ENCODE measurements at places on chromosomes 5 and 9.

GRCh38 chr5:871596-872298, 20.9 kb downstream of the BRD9 start:
- no peak for DNase-seq

DNA sequence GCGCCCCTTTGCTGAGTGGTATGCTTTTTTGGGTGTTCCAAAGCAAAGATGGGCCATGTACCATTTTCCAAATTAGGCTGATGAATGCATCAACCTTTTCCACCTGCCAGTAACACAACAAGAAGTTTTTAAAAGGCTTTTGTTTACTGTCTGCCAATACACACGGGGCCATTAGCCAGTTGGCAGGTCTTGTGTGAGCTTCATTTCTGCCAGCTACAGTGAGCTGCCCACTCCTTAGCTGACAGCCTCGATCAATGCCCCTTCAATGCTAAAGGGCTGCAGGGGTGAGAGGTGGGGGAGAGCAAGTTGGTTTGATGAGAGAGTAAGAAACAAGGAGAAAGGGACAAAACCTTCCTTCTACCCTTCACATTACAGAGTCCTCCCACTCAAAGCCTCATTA, 128.7 kb downstream of the C5orf15 start:
- peak; percentile 24 for DNase-seq

GRCh38 chr9:27276193-27277030, 20.5 kb downstream of the EQTN start:
- DNase-seq: no peak

GRCh38 chr9:132702254-132702653, 32.0 kb downstream of the GTF3C4 start:
- no peak for DNase-seq

GRCh38 chr5:55823151-55823796, 27.9 kb upstream of the IL31RA start:
- DNase-seq: no peak

- no peak for DNase-seq
Observed at GRCh38 chr5:103523319-103523718, 39.3 kb downstream of the NUDT12 start.

- DNase-seq: no peak
Observed at GRCh38 chr5:62649476-62650113, 71.0 kb downstream of the LRRC70 start.

GRCh38 chr5:172616730-172617129, 24.3 kb upstream of the NEURL1B start:
- DNase-seq: no peak

GRCh38 chr5:32147236-32147635, 26.9 kb downstream of the GOLPH3 start:
- DNase-seq: no peak

DNA sequence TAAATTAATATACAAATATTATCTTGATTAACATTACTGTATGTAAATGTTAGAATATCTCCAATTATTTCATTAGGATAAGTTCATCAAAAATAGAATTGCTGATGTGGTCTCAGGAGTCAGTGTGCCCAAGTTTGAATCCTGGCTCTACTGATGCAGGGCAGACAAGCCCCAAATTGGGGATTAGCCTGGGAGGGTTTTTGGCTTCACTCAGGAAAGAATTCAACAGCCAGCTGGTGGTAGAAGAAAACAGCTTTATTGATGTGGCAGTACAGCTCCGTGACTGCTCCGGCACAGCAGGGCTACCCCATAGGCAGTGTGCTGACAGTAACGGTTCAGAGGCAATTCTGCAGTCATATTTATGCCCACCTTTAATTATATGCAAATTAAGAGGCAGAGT, 32.5 kb downstream of the COL27A1 start:
- DNase-seq: no peak

GRCh38 chr5:98200726-98201541, 572.5 kb upstream of the RGMB start:
- DNase-seq: no peak

DNA sequence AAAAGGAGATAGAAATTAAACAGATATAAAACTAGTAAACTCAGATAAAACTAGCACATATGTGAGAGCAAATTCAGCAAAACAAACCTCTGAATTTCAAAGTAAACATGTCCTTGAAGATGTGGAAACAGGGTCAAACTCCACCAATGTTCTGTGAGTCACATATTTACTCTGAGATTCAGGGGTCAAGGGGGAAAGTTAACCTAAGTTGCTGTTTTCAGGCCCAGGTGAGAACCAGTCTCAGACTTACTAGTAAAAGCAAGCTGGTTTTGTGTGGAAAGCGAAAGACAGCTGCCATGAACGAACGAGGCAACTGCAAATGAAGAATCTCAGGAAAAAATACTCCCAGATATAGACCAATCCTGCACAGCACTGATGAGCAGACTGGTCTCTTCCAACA, 29.0 kb downstream of the PSMB7 start:
- DNase-seq: no peak

GRCh38 chr9:133837627-133838597, 99.8 kb upstream of the SARDH start:
- no peak for DNase-seq

GRCh38 chr5:153168241-153168640, 322.2 kb upstream of the GRIA1 start:
- DNase-seq: no peak

DNA sequence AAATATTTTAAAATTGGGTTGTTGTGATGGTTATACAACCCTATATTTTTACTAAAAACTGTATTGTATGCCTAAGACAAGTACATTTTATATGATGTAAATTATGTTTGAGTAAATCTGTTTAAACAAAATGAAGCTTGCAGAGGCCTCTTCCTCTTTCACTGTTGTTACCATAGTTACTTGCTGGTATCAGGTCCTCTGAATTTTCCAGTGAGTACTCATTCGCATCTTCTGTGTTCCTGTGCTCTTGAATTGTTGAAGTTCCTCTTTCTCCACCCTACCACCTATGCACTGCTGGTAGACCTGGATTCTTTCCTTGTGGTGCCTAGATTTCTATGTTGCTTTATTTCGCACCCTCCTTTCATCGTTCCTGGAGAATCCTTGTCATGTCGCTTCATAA, 938.5 kb upstream of the ACO1 start:
- DNase-seq: no peak

DNA sequence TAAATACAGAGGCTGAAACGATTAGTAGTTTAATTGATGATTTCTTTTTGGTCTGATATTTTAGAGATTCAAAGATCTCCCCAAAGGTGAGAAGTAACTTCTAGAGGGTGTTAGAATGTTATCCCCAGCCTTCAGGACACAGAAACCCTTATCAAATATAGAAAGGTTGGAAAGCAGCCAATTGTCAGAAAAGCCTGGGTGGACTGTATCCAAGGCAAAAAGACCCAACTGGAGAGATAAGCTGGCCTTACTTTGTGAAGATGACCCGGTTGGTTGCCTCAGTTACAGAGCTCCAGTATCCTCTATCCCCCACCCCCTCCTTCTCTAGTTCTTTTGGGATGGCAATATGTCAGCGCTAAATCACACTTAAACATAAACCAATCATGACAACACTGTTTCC, 75.7 kb downstream of the GCNT4 start:
- DNase-seq: no peak

- no peak for DNase-seq
Observed at GRCh38 chr5:76331126-76331525, 72.0 kb upstream of the IQGAP2 start.

- no peak for DNase-seq
Observed at GRCh38 chr5:114362197-114362976, 517 bp downstream of the KCNN2 start.

GRCh38 chr9:117017414-117017985, 330.4 kb downstream of the TRIM32 start:
- no peak for DNase-seq

DNA sequence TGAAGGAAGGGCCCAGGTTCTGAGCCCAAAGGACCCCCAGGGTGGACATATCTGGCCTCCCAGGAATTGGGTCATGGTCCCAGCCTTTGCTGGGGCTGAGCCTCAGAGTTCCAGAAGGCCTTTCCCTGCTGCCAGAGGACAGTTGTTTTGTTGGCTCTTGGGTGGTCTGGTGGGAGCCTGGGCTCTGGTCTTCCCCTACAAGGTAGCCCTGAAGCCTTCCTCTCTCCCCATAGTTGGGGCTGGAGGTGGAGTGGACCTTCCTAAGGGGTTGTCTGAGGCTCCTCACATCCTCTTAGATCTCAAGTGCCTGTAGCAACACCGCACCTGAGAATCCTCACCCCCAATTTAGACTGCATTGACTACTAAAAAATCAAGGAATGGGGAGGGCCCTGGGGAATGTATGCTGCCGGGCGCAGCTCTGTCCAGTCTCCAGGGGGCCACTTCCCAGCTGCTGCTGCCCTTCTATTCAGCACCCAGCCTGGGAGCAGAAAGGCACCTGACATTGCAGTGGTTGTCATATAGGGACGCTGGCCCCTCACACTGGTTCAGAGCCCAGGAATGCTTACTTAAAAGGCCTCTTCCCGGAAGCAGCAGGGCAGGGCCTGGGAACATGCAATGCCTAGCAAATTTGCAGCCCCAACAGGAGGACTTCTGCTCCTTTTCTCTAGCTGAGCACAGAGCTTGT, 66.4 kb downstream of the IL31RA start:
- peak; percentile 56 for DNase-seq

GRCh38 chr5:317086-317811, 4.3 kb upstream of the AHRR start:
- no peak for DNase-seq

DNA sequence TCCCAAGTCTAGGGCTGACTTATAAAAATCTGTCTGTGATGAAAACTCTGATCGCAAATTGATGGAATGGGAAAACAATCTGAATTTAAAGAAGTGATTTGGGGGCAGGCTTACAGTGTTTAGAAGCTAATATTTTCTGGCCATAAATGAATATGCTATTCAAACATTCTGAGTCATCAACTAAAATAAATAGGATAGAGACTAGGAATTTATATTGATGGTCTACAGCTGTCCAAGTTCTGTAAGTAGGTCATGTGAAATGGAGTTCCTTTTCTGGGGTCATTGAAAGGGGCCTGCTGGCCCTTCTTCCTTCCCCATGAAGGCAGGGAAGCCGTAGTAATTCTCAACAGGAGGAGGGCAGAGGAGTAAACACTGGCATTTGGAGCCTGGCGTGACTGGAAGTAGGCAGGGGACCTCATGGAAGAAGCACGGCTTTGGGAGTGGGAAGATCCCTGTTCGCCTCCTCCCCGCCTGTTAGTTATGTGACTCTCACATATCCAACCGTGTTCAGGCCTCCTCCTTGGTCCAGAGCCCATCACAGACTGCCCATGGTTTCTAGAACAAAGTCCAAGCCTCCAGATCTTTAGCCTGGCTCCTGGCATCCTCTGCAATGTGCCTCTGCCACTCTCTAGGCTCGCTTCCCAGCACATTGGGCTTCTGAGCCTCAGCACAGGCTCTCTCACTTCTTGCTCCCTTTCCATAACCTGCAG, 31.7 kb downstream of the ALG2 start:
- no peak for DNase-seq

- no peak for DNase-seq
Observed at GRCh38 chr5:80755626-80756025, 100.8 kb upstream of the DHFR start.

DNA sequence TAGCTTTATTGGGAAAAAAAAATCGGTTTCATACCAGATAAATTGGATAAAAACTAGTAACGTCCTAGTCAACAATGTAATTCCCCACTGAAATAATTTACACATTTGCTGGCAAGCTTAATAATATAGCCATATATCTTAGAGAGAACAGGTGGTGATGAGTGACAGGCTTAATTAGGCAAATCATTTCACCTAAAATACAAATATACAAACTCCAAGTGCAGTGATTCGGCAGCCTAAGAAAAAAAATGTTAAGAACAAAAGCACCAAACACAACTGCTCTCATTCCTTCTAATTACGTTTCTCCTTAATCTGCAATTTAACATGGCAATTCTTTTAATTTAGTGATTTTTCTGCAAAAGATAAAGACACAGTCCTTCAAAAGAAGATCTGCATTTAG, 56.0 kb upstream of the SLC25A51 start:
- DNase-seq: no peak

DNA sequence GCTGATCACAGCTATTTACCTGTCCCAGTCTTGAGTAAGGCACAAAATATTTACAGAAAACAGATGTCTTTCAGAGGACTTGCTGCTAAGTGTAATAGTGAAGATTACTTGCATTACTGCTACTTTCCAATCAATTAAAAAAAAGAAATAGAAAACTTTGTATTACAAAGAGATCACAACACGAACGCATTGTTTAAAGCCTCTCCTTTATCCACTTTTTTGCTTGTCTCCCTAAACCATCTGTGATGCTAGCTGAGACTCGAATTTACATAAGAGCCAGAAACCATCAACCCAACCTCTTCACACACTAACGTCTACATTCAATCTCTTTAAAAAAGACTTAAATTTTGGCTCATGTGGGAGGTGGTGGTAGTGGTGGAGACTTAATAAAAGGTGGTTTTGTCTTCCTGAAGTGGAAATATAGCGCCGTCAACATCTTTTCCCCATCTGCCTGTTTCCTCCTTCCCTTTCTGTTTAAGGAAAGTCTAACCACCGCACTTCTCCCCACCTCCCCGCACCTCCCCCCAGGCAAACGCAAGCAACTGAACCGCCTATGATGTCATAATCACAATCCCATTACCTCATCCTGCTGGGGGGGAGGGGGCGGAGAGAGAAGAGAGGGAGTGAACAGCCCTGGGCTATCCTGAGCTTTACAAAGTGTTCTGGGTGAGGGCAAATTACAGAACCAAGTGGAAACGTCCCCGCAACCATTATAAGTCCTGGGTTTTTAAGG, 948 bp upstream of the FAM53C start:
- DNase-seq: no peak

- no peak for DNase-seq
Observed at GRCh38 chr9:109463924-109464625, 34.0 kb downstream of the PTPN3 start.

DNA sequence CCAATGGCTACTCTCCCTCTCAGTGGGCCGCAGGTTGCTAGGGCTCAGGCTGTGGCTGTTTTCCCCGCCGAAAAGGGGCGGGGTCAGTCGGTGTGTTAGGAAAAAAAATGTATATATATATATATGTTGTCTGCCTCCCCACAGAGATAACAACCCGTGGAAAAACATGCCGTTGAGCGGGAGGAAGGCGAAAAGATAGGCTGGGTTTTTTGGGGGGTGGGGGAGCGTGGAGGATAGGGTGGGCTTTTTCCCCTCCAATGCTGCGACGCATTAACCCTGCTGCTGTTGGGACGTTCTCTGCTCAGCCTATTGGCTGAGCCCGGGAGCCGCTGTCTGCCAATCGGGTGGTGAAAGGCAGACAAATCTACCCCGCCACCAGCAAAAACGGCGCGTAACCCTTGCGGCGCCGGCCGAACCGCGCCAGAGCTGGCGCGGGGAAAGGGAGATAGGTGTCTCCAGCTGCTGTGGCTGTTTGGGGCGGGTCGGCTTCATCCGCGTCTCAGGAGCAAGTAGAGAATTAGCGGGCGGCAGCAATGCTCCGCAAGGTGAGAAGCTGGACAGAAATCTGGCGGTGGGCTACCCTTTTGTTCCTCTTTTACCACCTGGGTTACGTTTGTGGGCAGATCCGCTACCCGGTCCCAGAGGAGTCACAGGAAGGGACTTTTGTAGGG, at the start of gene PCDHGC4:
Gene PCDHGC4, plus strand, starts transcription at position 390 of the 671 bp plus-strand sequence. Its CDS starts 144 bp downstream, at position 534.
- DNase-seq: no peak

GRCh38 chr5:113526421-113526820, 12.9 kb downstream of the YTHDC2 start:
- DNase-seq: no peak

- DNase-seq: no peak
Observed at GRCh38 chr9:109652971-109653370, 127.0 kb upstream of the PALM2AKAP2 start.

Measured in coronary artery (tissue), 2 donors.